Lower leg skin (tissue), 4 donors: ENCODE measurements at places on chromosomes 3 and 15. TPM values are rescaled to one million over a fixed set of nuclear protein-coding genes. Genes with fewer than 3 reads are reported as not detected.

GRCh38 chr15:79953951-79954444 lies 17.0 kb downstream of the BCL2A1 start:
- DNase-seq: no peak

GRCh38 chr3:150635526-150635925 lies 32.4 kb downstream of the SELENOT start:
- DNase-seq: no peak

DNA sequence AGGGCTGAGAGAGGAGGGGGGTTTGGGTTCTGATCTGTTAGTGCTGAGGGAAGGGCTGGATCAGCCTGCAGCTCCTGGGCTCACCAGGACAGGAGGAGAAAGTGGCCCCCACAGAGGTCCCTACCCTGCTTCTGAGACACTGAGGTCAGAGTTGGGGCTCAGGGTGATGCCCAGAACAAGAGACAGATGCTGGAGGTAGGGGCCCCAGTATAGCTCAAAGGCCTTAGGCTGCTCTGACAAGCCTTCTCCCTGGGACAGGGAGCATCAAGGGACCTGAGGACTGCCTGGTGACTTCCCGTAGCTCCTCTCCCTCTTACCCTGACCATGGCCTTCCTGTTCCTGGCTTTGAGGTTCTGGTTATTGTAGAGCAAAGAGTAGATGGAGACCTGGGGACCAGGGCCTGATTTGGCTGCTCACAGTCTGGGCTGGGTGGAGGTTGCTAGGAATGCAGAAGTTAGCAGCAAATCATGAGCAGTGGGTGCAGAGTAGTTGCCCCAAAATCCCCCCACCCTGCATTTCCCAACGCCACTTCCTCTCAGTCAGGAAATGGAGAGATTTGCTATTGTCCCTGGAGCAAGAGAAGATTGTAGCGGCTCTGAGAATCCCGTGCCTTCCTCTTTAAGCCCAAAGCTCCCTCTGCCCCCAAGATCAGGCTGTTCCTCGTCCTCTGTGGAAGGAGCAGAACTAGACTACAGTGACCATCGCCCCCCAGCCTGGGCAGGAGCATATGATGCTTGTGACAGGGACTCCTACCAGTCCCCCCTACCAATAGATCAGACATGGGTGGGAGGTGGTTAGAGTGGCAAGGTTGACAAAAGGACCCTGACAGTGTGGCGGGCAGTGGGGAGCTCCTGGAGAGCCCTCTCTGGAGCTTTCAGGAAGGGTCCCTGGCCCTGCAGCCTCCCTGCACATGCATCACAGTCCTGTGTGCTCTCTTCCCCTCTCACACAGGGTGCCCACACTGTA lies 47.4 kb upstream of the SEC22A start:
- DNase-seq: peak; percentile 78

GRCh38 chr3:169143506-169143905 lies 520.0 kb downstream of the MECOM start:
- DNase-seq: no peak

The FILIP1L gene
- total RNA-seq: 17.5 TPM

GRCh38 chr15:40927873-40928806 lies 1.0 kb upstream of the DLL4 start:
- DNase-seq: no peak

GRCh38 chr3:119990888-119991287 lies 103.4 kb downstream of the GSK3B start:
- DNase-seq: no peak

The CASR gene
- total RNA-seq: not detected

The CPEB1 gene
- total RNA-seq: 1.9 TPM

- no peak for DNase-seq
Measured at GRCh38 chr3:125236331-125236903, 23.9 kb upstream of the SLC12A8 start.

DNA sequence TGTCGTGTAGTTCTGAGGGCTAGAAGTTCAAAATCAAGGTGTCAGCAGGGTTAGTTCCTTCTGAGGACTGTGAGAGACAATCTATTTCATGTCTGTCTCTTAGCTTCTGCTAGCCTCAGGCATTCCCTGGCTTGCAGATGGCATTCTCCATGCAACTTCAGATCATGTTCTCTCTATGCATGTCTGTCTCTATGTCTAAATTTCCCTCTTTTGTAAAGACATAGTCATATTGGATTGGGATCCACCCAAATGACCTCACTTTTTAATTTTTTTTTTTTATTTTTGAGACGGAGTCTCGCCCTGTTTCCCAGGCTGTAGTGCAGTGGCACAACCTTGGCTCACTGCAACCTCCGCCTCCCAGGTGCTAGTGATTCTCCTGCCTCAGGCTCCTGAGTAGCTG lies 104.6 kb downstream of the RAP2B start:
- DNase-seq: no peak

- no peak for DNase-seq
Measured at GRCh38 chr3:186989429-186989828, 59.1 kb downstream of the ST6GAL1 start.

The LRRC34 gene
- total RNA-seq: 1.8 TPM

GRCh38 chr3:94115482-94115881 lies 52.6 kb downstream of the NSUN3 start:
- no peak for DNase-seq

GRCh38 chr15:26628879-26629529 lies 143.9 kb downstream of the GABRB3 start:
- DNase-seq: no peak

DNA sequence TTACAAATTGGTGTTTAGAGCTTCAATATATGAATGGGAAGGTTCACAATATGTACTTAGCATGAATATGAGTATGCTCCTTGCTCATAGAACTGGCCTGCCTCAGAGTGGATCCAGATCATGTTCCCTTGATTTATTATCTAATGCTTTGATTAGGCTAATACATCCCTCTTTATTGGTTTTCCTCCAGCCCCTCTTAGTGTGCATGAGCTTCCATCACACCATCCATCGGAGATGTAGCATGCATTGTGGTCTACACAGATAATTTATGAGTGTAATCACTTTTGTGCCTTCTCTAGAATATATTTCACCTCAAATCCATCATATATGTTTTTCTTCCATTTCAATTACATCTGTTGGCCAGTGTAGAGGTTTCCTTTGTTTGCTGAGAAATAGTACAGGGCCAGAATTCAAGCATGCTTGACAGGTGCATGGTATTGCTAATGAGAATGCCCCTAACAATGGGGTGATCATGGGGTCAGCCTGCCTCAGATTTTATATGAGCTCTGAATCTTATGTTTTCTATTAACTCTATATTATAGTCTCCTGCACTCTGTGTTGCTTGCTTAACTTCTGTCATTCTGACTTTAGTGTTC lies 786.4 kb upstream of the ARPP21 start:
- no peak for DNase-seq

The EXD1 gene
- not detected for total RNA-seq

The NEK10 gene
- total RNA-seq: 2.1 TPM

The CNTN4 gene
- 1.9 TPM for total RNA-seq

DNA sequence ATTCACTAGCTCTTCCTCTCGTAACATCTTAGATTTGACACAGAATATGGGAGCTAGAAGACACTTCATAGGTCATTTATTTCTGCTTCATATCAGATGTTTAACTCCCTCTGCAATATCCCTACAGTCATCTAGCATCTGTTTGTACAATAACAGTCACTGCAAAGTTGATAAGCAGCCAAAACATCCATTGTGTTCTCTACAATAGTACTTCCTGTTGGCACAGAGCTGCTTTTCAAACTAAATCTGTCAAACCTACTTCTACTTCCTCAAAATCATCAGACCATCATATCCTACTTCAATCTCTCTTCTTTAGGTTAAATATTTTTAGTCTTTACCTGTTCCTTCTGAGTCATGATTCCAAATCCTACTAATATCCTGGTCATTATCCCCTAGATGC lies 233.2 kb downstream of the FGF12 start:
- DNase-seq: no peak

GRCh38 chr15:92645051-92645631 lies 10.4 kb downstream of the FAM174B start:
- DNase-seq: no peak

DNA sequence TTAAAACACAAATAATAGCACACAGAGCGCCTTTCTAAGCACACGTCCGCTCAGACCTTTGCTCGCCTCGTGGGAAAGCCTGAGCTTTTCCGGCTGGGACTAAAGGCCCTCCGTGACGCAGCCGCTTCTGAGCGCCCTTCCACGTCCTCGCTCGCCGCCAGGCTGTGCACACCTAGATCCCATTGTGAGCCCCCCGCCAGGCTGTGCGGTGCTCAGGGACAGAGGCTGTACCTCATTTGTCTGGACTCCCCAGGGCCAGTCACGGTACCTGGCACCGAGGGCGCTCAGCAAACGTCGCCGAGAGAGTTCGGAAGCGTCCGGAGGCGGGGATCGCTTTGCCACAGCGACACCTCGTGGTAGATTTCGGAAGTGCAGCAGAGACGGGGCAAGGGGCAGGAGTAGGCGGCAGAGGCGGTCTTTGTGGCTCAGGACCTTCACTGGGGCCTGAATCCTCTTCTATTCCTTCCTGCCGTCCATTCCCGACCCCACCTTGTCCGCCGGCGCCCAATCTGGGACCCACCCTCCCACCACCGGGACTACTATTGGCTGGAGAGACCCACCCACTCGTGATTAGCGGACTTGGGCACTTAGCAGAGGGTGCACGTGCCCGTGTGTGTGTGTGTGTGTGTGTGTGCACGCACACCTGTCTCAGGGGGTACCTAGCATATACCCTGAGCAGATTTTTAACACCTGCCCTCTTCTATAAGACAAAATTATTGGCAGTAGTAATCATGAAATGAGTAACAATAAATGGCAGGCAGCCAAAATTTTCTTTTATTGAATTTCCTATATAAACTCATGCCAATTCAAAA lies 65.6 kb downstream of the RHCG start:
- peak; percentile 97 for DNase-seq

The ZBBX gene
- total RNA-seq: not detected

GRCh38 chr15:25536801-25537611 lies 98.2 kb upstream of the UBE3A start:
- DNase-seq: no peak
